NCI-H2081 treated with DMSO at 0.1 percent for 48 hours (cell line): ENCODE measurements at places on chromosomes 2 and 18.

DNA sequence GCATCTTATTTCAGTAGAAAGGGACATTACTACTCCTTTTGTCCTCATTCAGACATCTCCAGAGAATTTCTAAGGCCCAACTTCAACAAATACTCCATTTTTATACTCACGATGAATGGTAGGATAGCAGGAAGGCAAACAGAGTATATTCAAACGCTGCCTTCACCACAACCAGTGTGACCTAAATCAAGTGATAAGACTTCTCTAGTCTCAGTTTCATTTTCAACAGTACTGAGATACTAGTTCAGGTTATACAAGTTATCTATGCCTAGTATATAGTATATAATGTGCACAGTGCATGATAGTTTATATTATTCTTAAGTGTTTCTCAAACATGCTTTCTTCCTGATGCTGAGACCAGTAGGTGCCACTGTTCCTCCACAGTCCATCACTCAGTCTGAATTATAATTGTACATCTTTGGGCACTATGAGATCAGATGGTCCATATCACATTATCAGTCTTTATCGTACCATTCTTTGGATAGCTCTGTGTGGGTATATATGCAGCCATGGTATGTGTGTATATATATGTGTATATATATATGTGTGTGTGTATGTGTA is 66.3 kb upstream of the RPE start:
- DNase-seq: no peak

GRCh38 chr2:86233436-86233835 is 34.2 kb downstream of the MRPL35 start:
- DNase-seq: no peak

DNA sequence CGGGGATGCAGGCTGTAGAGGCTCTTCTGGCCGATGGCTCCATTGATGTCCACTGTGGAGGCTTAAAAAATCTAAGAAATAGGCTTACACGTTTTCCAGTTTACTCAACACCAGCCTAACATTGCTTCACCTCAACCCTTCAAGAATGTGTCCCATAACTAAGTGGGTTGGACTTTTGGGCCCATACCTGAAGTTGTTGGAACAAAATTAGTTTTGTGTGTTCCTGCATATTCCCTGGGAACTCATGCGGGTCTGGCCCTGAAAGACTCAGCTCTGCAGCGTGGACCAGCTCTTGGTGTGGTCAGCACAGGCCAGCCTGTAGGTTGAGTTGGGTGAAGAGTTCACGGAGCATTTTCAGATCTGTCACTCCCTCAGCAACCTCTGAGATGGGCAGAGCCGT is 38.5 kb downstream of the SH3BP4 start:
- DNase-seq: no peak

DNA sequence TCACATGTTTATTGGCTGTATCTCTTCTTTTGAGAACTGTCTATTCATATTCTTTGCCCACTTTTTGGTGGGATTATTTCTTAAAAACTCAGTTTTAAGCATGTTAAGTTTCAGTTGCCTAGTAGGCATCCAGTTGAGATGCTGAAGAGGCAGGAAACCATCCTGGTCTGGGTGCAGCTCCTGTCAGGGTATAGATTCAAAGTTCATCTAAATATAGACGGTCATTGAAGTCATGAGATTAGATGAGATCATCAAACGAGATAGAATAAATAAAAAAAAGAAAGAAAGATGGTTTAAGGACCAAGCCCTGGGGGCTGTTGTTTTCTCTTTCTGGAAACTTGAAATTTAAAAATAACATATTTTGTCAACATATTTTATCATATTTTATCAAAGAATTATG is 9.2 kb upstream of the DNAH7 start:
- no peak for DNase-seq

- no peak for DNase-seq
These were observed 177.9 kb downstream of the PTH2R start for GRCh38 chr2:208584378-208584985.

DNA sequence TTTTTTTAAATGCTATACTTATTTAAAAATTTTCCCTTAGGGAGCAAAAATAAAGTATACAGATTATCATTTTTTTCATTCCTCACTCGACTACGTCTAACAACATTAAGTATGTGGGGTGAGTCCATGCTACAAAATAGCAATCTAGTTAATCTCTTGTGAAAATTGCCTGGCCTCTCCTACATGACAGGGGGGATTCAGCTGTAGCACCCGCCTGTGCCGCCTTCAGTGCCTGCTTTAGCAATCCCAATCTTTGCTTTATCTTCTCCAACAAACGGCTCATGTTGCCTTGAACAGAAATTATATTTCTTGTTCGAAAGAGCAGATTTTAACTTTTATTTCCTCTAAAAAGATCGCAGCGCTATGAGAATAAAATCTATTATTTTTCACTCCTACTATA is 2.4 kb upstream of the SOX11 start:
- DNase-seq: no peak

- no peak for DNase-seq
These were observed 351.3 kb upstream of the LRRTM4 start for GRCh38 chr2:77873506-77873905.
